ENCODE measurements at places on chromosomes 6 and 20. TPM values are rescaled to one million over a fixed set of nuclear protein-coding genes. Genes with fewer than 3 reads are reported as not detected.

HDGFL1 gene
- not detected for total RNA-seq

- no peak for DNase-seq
These were observed 8.5 kb upstream of the DNMT3B start for GRCh38 chr20:32753731-32754130.

DNA sequence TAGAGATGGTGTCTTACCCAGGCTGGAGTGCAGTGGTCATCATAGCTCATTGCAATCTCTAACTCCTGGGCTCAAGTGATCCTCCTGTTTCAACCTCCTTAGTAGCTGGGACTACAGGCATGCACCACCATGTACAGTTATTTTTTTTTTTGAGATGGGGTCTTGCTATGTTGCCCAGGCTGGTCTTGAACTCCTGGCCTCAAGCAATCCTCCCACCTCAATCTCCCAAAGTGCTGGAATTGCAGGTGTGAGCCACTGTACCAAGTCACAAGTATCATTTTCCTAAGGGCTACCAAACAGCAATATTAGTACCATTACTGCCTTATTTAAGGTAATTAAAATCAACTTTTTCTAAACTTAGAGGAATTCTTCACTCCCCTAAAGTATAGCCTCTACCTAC lies 49.4 kb downstream of the BACH2 start:
- DNase-seq = no peak

LBP gene
- total RNA-seq = not detected

GRCh38 chr6:165055231-165055630 lies 254.2 kb downstream of the C6orf118 start:
- DNase-seq = no peak

DNA sequence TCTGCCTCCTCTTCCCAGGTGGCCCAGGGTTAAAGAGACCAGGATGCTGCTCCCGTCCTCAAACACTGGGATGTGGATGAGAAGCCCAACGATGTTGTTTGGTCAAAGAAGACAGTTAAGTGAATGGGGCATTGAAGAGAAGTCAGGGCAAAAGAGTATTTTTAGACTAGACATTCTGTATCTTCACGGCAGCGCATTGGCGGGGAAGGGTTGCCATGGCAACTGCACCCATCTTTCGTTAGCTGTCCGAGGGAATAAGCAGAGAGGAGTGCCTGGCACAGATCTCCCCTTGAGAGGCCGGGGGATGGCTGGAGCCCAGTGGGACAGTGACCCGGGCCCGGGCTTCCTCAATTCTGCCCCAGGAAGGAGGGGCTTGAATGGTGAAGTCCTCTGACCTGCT lies 56.4 kb upstream of the GPR31 start:
- no peak for DNase-seq

GRCh38 chr20:10609770-10610169 lies 64.0 kb downstream of the JAG1 start:
- DNase-seq = no peak

GRCh38 chr20:19944772-19945459 lies 72.2 kb upstream of the NAA20 start:
- peak; percentile 23 for DNase-seq

DNA sequence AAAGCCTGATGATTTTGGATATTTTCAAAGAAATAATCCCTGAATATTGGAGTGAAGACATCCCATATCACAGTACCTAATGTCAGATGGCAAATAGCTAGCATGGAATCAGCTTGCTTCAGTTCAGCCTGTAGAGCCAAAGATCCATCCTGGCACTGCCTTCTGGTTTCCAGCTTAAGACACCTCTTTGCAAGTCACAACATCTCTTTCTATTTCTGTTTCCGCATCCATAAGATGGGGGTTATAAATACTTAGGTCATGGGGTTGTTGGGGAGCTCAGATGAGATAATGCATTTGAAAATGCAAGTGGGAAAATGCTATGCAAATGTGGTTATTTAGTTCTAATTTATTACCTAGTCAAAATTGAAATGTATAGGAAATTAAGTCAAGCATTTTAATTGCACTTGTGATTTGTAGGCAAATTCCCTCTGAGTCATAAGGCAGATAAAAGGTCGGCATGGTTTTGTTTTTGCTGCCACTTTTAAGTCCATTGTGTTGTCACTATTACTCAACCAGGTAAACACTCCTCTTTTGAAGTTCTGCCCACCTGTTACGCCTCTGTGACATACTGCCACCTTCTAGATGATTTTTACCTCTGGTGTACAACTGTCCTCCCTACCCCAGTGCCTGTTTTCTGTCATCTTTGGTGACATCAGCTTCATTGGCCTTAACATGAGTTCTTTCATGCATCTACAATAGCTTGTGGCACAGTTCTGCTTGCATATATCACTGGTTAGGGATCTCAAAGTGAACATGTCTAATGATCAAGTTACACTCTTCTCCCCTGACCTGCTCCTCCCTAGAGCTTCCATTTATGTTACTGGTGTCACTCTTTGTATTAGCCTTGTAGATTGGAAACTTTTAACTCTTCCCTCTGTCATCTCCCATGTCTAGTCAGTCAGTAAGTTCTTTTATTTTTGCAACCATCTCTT lies 96.6 kb downstream of the CDKAL1 start:
- DNase-seq = no peak

- peak; percentile 76 for DNase-seq
These were observed 2.0 kb downstream of the TRAM2 start for GRCh38 chr6:52574709-52575501.

DNA sequence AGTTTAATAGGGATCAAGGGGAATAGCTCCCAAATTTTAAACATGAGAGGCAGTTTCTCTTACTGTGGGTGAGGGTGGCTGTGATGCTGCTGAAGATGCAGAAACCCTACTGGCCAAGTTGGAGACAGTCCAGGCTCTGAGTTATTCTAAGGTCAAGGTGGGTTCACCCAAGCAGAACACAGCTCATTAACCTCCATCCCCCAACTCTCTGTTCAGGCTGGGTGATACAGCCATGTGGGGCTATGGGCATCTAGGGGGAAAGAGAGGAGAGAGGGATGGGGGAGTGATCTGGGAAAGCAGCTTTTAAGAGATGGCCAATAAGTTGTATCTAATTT lies 18.9 kb upstream of the TRAM2 start:
- no peak for DNase-seq

GRCh38 chr6:105550955-105551620 lies 148.2 kb upstream of the PREP start:
- DNase-seq = peak; percentile 30

SOX12 gene
- total RNA-seq = 6.8 TPM

DNA sequence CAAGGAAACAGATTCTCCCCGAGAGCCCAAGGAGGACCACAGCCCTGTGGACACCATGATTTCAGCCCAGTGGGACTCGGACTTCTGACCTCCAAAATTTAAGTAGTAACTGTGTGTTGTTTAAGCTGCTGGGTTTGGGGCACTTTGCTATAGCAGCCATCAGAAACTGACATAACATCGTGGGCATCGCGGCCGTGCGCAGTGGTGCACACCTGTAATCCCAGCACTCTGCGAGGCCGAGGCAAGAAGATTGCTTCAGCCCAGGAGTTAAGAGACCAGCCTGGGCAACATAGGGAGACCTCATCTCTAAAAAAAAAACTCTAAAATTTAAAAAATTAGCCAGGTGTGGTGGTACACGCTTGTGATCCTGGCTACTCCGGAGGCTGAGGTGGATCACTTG lies 175.8 kb downstream of the PREX1 start:
- DNase-seq = no peak

GRCh38 chr6:5091210-5092069 lies 6.3 kb downstream of the PPP1R3G start:
- no peak for DNase-seq

SPTLC3 gene
- 0.97 TPM for total RNA-seq

PLA2G7 gene
- not detected for total RNA-seq

- peak; percentile 18 for DNase-seq
These were observed 310.7 kb upstream of the PREP start for GRCh38 chr6:105713474-105714118.

DNA sequence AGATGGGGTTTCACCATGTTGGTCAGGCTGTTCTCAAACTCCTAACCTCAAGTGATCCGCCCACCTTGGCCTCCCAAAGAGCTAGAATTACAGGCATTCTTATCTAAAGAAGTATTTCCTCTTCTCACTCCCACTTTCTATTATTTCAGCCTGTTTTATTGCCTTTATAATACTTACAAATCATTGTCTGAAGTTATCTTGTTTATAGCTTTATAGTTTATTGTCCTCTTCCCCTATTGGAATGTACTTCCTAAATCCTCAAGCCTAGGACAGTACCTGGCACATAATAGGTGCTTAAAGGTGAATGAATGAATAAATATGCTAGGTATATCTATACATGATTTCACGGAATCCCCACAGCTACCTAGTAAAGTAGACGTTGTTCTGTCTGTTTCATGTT lies 37.8 kb upstream of the RNF182 start:
- no peak for DNase-seq

CASS4 gene
- 3.5 TPM for total RNA-seq

GRCh38 chr20:3233131-3233990 lies 5.6 kb downstream of the SLC4A11 start:
- no peak for DNase-seq

STK38 gene
- 55.3 TPM for total RNA-seq

C20orf141 gene
- total RNA-seq = 0.32 TPM

RAB44 gene
- total RNA-seq = under 0.01 TPM

- DNase-seq = no peak
These were observed 3.1 kb upstream of the SPATS1 start for GRCh38 chr6:44339301-44339700.

GRCh38 chr6:13666194-13667105 lies 45.2 kb downstream of the RANBP9 start:
- DNase-seq = no peak

GRCh38 chr6:75217193-75217592 lies 11.3 kb upstream of the COL12A1 start:
- peak; percentile 89 for DNase-seq

DNA sequence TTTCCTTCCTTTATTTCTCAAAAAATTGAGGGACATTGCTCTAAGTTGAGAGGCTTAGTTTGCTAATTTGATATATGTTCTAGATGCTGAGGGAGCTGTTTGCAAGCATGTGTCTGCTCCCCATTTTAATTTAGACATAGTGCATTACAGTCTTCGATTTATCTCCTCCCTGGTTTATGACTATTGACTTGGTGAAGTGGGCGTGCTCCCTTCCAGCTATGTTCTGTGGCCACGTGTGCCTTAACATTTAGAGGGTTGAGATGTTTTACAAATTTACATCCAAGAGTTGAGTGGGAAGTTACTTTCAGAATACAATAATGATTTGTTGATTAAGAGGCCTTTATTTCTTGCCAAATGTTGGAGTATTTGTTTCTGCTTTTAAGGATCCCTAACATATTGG lies 48.2 kb downstream of the KLHL32 start:
- no peak for DNase-seq

DNA sequence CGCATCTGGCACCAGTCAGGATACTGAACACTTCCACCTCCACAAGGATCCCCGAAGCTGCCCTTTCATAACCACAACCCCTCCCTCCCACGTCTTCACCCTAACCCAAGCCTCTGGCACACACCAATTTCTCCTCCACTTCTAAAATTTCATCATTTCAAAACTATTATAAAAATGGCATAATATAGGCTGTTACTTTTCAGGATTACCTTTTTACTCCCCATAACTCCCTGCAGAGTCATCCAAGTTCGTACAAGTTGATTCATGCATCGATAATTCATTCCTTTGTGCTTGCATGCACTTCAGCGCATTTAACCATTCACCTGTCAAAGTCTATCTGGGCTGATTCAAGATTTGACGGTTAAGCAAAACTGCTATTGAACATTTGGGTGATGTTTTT lies 30.6 kb upstream of the LY86 start:
- DNase-seq = no peak

GRCh38 chr20:17971300-17972013 lies 2.6 kb downstream of the MGME1 start:
- peak; percentile 56 for DNase-seq

DNA sequence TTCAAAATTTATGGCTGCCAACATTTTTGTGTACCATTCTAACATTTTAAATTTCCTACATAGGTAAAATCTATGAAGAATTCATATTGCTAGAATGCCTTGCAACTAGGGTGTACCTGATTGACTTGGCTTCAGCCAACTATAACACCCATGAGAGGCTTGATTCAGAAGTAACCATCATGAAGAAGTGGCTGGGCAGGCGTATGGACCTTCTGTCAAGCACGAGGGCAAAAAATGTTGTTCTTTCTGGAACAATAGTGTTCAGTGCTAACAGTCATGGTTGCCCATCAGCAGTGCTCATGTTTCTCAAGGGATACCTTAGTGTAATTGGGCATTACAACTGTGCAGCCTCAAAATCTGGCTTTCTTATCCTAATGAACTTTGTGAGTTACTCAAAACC lies 42.9 kb downstream of the ID4 start:
- no peak for DNase-seq

GRCh38 chr20:17852323-17852722 lies 116.3 kb downstream of the SNX5 start:
- DNase-seq = peak; percentile 66

CEP85L gene
- 13.2 TPM for total RNA-seq

DNA sequence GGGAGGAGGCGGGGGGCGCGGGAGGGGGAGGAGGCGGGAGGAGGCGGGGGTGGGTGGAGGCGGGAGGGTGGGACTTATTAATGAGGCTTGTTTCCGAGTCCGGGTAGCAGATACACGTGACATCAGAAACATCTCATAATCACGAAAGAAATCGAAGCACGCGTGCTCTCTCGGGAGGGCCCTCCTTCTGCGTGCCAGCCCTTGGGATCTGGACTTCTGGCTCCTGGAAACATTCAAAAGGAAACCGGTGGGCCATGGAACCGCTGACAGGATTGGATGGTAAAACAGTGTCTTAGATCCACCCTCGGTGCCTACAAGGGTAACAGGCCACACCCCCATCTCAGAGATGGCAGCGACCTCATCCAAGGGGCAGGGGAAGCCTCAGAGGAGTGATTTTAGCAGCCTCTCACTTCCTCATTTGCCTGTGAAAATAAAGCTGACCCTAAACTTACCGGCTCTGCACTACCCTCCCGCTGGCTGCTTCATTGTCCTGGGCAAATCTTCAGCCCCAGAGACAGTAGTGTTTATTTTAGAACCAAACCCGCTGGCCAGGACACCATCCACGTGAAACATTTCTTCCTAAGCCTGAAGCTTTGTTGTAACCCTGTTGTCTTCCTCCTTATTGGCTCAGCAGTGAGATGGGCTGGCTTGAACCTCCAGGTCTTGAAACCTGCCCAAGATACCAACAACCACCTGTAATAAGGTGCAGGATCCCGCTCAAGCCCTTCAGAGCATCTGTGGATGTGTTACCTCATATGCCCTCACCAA lies 97.5 kb downstream of the PSMG4 start:
- DNase-seq = no peak

GPSM3 gene
- total RNA-seq = 4.8 TPM

- peak; percentile 20 for DNase-seq
These were observed 136.1 kb downstream of the PDSS2 start for GRCh38 chr6:107323133-107323785.

- DNase-seq = peak; percentile 83
These were observed 30.4 kb upstream of the TRERF1 start for GRCh38 chr6:42482174-42482573.

DNA sequence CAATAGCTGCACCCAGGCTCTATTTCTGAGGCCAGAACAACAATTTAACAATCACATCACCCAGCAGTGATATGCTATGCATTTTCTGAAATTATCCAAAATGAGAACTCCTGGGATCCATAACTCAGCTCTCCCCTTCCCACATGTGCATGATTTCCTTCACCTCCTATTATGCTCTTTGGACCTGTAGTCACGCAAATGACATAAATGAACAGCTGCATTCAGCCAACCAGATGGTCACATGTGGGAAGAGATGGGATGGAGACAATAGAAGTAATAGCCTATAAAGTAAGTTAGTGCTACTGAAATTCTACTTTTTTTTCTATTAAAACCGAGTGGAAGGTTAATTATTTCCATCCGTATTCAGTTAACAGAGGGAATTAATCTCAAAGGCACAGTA lies 662.1 kb upstream of the ID4 start:
- no peak for DNase-seq

GRCh38 chr20:37892001-37892400 lies 10.9 kb upstream of the VSTM2L start:
- no peak for DNase-seq

Measured in fibroblast of villous mesenchyme (primary cell).